CD4-positive, alpha-beta T cell treated with Interleukin-21 for 1 hour (primary cell): ENCODE measurements at places on chromosomes 11 and 22.

GRCh38 chr11:65739022-65739421, 18.4 kb upstream of the RNASEH2C start:
- DNase-seq: no peak

DNA sequence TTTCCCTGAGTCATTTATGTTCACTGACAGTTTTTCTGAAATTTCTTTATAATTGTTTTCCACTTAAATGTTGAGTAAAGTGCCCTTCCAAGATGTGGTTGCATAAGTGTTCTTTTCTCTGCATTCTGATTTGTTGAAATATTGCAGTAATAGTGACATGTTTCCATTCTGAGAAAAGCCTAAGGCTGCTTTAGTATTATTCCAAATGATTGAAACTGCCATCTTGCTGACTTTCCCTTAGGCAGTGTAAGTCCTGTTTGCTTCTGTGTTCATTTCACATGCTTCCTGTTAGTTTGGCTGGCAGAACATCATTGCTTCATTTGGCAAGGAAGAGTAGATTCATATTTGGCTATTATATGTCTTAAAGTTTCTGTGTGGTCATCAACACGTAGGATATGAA, 146.5 kb downstream of the ELP4 start:
- DNase-seq: no peak

DNA sequence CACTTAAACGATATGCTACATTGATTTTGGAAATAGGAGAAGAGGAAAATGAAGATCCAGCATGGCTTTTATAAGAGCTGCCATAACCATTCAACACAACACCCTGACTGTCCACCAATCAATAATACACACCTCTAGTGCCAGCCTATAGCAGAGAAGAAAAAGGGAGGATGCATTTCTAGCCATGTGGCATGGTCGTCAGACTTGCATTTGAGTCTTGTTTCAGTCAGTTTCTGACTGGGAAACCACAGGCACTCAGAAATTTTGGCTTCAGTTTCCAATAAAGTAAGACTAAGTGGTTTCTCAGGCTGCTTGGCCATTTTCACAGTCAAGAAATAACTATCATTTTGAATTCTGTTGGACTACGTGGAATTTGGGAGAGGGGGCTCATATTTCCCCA, 523.5 kb upstream of the LRRC4C start:
- no peak for DNase-seq

- no peak for DNase-seq
Observed at GRCh38 chr11:23569134-23569533, 708.9 kb upstream of the CCDC179 start.

DNA sequence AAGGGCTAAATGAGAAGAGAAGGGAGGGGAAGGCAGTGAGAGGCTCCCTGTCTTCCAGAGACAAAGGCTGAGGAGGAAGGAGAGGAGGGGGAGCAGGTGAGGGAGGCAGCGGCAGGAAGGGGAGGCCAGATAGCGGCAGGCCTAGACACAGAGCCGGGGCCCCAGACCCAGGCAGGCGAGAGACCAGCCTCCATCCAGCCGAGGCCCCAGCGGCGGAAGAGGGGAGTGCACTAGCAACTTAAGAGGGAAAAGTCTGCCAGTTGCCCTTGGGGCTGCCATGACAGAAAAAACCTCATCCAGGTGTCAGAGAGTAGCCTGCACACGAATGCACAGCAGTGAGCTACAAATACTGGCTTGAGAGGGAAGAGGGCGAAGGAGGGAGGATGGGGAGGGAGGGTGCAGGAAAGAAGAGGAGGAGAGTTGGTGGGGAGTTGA, 46.7 kb downstream of the IGLL1 start:
- DNase-seq: no peak
